ENCODE measurements at places on chromosomes 1 and 21.

- DNase-seq: no peak
These were observed 35.7 kb upstream of the HLX start for GRCh38 chr1:220843481-220844011.

- no peak for DNase-seq
These were observed 1037.4 kb upstream of the TMPRSS15 start for GRCh38 chr21:19440792-19441655.

GRCh38 chr1:156073740-156074139, 8.5 kb downstream of the MEX3A start:
- no peak for DNase-seq

DNA sequence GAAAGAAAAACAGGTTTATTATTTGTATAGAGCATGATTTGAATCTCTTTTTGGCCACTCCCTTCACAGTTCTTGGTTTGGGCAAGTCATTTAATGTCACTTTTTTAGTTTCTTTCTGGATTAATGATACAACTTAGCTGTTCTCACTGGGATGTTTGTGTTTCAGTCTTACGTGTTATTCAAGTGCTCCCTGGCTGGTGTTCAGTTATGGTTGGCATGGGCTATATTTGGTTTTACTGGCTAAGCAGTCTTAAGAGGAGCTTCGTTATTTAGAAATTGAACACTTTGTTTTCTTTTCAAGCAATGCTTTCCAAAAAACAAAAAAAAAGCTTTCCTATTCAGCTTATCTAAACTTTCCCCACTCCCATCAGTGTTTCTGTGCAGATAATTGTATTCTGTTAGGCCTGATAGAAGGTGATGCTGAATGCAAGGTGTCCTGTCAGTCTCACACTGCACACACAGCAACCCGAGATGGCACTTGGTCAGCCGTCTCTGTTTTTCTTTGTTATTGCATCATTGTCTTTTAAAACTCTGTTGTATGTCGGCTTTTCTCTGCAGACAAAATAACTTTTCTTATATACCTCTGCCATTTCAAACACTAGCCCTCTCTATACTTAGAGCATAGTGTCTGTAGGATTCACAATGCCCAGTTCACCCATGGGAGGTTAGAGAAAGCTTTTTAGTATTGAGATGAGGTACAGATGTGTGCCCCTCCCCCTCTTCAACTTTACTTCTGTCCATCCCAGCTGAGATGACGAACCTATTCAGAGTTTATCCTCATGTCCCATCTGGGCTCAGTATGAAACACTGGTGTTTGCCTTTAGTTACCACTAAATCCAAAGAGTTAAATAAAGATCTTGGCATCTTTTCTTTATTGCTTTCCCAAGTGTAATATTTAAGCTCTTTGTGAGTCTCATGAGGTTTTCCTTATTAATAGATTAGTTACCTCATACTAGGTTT, 80.2 kb downstream of the VPS13D start:
- peak; percentile 34 for DNase-seq

- no peak for DNase-seq
These were observed 223.0 kb downstream of the PLA2G4A start for GRCh38 chr1:187051618-187052232.

DNA sequence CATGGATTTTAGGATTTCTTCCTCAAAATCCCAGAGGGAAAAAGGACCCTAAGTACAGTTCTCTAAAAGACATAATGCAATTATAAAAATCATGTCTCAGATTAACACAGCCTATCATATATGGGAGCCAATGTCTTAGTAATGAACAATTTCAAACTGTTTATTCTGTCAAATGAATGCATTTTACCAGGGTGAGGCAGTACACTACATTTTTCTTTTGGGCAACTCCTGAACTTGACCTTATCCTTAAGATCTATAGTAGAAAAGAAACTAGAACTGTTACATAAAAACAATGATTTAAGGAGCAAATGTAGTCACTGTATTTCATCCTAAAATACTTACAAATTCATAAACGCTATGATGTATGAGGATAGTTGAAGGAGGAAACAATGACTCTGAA, 226.3 kb upstream of the B3GALT2 start:
- DNase-seq: no peak

GRCh38 chr1:15848929-15849774, 1.6 kb downstream of the SPEN start:
- DNase-seq: peak; percentile 88

- no peak for DNase-seq
These were observed 55.6 kb downstream of the RPL5 start for GRCh38 chr1:92887465-92887864.

DNA sequence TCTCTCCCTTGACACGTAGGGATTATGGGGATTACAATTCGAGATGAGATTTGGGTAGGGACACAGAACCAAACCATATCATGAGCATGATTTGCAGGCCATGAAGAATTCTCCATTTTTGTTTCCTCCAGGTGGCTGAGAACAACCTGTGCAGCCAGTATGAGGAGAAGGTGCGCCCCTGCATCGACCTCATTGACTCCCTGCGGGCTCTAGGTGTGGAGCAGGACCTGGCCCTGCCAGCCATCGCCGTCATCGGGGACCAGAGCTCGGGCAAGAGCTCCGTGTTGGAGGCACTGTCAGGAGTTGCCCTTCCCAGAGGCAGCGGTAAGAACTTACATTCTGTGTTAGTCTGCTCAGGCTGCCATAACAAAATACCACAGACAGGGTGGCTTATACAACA, 9.7 kb downstream of the MX1 start:
- DNase-seq: no peak

DNA sequence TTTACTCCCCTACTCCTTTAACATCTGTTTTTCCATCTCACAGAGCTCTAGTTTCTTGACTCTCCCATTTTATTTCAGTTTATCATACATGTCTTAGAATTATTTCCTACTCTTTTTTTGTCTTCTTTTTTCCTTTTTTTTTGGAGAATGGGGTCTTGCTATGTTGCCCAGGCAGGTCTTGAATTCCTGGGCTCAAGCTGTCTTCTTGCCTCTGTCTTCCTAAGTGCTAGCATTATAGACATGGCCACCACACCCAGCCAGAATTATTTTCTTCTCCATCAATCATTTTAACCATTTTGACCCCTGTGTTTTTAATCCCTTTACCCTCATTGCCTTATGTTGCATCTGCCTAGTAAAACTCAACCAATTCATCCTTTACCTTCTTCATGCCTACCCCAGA, 123.2 kb upstream of the KIAA1614 start:
- no peak for DNase-seq

GRCh38 chr1:208090388-208091301, 153.5 kb downstream of the PLXNA2 start:
- DNase-seq: no peak

DNA sequence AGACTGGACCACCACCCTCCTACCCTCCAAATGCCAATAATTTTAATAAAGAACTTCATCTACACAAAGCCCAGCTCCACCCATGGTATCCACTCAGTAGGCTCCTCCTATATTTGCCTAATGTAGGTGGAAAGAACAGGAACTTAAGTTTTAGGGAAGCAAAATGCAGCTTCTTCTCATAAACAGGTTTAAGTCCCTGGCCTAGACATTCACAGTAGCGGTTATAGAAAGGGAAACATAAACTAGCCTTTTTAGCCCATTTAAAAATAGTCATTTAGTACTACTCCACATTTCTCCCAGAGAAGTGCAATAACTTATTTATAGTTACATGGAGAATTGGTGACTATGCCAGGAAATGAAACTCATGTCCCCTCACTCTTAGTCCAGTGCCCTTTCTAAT, 56.6 kb upstream of the CPLANE2 start:
- no peak for DNase-seq

DNA sequence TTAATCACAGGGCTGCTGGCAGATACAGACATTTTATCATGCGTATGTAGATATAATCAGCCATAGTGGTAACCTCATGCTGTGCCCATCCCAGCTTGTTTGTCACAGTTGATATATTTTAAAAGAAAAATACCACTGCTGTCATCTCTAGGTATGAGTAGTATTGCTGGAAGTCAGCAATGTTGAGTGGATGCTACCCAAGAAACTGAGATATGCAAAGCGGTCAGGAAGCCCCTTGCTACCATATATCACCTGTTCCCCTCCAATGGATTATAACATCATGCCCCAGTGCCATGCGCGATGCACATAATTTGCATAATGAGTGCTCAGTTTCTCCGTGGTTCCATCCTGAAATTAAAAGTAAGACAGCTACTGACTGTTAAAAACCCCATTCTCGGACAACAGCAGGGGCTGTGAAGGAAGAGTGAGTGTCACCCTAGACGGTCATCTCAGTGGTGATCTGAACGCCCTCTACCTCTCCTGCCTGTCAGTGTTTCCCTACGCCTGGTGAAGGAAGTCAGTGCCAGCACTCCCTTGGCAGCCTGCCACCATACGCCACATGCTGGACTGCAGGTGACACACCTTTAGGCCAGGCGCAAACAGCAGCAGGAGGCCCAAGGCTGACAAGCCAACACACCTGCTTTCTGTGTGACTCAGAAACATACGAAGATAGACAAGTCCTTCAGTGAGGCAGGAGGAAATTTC, 2.7 kb downstream of the IL10RB start:
- DNase-seq: peak; percentile 97

DNA sequence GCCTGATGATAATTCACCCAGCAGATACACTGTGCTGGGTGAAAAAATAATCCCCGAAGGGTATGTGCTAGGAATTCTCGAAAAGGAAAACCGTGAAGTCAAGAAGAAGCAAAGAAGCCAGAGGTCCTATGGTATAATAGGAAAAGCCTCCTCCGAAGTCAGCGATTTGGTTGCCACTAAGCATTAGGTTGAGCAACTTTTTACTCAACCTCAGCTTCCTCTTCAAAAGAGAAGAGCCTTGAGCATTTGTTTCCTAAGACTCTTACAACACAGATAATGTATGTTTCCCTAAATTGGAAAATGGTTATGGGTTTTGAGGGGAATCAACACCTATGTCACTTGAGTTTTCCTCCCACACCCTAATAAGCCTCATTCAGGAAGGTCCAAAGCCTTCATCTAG, 21.3 kb upstream of the MNDA start:
- DNase-seq: no peak

- no peak for DNase-seq
These were observed 1043.6 kb upstream of the ADGRL4 start for GRCh38 chr1:80050085-80050484.

DNA sequence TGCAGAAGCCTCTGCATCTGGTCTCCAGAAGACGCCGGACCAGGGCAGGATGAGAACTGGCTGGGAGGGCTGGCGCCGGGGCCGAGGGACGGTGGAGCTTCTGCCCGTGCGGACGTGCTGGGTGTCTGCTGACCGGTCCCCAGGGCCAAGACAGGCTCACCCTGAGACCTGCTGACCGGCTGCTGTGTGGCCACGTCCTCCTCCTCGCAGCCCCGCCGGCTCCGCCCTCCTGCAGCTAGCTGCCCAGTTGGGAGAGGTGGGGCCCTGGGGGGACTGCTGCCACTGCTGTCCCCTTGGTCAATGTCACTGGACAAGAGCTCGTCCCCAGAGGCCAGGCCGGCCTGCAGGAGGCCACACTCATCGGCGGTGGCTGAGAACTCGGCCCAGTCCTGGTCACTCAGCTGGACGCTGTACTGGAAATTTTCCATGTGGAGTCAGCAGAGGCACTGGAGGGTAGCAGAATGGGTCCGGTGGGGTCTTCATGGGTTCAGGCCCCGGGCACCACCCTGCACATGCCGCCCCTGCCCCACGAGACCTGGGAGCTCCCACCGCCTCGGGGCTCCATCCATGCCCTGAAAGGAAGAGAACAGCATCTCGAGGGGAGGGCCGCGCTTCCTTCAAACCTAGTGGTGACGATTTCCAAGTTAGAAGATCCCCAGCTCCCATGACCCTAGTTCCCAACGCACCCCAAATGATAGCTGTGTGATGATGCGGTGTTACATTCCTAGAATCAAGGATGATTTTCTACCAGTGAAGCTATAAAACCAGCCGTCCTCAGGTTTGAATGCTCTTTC, 1.1 kb downstream of the PERM1 start:
- DNase-seq: no peak

- no peak for DNase-seq
These were observed 23.6 kb downstream of the DYRK3 start for GRCh38 chr1:206658981-206659273.

DNA sequence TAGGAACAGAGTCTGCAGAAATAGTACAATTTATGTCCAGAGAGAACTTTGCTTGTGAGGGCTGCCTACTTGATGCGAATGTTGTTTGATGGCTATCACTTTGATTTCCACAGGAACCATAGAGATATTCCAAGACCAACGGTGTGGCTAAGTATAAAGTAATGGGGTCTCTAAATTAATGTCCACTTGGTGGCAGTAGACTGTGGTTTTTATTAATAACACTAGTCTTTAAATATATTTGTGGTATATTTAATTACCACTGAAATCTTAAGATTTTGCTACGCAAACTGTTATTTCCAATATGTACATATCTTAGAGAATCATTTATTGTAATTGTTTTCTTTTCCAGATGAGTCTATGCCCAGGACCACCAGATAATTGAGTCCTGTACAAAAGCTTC, 647.9 kb downstream of the PLA2G4A start:
- no peak for DNase-seq

DNA sequence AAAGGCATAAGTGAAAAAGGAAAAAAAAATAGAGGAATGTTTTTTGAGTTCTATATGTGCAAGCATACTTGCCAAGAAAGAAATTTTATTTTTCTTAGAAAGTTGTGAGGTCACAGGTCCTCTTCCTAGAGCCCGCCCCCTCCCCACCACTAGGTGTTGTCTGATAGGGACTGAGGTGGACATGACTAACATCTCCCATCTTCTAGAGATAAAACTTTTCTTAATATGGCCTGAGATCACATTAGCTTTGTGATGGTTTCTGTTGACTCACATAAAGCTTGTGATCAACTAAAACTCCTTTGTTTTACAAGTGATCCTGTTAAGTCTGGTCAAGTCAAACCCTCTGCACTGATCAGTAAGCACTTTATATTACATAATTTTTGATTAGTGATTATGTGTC, 33.4 kb upstream of the CITED4 start:
- DNase-seq: no peak

- no peak for DNase-seq
These were observed 473.7 kb upstream of the DAB1 start for GRCh38 chr1:57897581-57897980.
